CD4-positive, alpha-beta T cell treated with Interleukin-12 subunit alpha and Interleukin-12 subunit beta, for 1 hour (primary cell): ENCODE measurements at places on chromosomes 6 and 20.

DNA sequence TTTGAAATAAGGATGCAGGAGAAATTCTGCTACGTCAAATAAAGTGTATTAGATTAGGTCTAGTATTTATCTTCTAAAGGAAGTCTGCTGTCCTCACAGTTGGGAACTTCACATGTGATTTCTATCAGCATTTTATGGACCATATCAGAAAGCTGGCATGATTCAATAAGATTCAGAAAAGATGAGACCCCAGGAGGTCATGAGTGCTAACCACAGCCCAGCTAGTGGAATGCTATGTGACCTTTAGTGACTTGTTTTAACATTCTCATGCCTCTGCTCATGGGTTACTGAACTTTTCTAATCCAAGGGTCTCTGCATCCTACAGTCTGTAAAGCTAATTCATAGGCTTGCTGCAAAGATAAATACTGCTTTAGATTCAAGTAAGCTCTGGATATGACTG is 150.1 kb downstream of the GMPR start:
- DNase-seq = no peak

- DNase-seq = no peak
Observed at GRCh38 chr20:3383878-3384495, 23.5 kb downstream of the DNAAF9 start.

GRCh38 chr6:117559299-117559698 is 43.0 kb downstream of the GOPC start:
- DNase-seq = no peak

DNA sequence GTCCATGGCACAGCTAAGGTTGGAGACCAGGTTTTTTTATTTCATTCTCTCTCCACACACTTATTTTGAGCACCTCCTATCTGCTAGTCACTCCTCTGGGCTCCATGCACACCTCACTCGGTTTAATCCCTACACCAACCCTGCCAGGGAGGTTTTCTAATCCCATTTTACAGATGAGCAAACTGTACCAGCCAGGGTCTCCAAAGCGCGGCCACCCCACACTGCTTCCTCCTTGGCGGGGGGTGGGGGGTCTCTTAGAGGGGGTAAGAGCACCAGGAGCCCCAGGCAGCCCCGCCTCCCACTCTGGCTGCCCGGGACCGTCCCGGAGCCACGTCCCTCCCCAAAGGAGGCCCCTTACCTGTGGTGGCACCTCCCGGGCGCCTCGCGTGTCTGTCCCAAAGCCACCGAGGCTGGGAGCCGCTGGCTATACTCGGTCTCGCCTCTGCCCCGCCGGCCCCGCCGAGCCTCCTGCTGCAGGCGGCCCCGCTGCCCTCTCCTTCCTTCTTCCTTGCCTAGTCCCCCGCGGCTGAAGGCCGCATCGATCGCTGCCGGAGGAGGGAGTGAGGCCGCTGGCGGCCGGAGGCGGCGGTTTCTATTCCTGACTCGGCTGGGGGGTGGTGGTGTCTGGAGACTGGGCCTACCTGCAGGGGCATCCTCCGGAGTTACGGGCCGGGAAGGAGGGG is at the start of gene KCNS1:
KCNS1 (minus strand) TSS at position 565 of the 683 bp plus-strand sequence. CDS start 1,891 bp downstream, outside the sequence.
- DNase-seq = no peak

DNA sequence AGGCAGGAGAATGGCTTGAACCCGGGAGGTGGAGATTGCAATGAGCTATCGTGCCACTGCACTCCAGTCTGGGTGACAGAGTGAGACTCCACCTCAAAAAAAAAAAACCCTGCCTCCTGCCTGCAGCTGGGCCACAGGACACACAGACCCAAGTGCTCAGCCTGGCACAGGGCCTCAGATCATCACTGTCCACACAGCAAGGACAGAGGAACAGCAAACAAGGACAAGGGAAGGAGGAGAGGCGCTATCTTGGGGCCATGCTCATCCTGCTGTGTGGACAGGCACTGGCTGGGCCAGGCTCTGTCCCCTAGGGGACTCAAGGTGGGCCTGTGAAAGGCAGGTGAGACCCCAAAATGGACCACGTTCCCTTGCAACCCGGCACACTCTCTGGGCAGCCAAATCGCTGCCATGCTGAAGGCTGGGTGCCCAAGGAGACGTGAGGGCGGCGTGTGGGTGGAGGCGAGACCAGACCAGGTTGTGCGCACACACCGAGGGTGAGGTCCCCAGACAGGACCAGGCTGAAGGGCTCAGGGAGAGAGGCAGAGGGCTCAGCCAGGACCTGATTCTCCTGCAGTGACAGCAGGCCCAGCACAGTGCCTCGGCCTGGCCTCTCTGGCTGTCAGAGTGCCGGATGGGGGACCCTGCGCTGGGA is 9.1 kb downstream of the UCKL1 start:
- DNase-seq = no peak

DNA sequence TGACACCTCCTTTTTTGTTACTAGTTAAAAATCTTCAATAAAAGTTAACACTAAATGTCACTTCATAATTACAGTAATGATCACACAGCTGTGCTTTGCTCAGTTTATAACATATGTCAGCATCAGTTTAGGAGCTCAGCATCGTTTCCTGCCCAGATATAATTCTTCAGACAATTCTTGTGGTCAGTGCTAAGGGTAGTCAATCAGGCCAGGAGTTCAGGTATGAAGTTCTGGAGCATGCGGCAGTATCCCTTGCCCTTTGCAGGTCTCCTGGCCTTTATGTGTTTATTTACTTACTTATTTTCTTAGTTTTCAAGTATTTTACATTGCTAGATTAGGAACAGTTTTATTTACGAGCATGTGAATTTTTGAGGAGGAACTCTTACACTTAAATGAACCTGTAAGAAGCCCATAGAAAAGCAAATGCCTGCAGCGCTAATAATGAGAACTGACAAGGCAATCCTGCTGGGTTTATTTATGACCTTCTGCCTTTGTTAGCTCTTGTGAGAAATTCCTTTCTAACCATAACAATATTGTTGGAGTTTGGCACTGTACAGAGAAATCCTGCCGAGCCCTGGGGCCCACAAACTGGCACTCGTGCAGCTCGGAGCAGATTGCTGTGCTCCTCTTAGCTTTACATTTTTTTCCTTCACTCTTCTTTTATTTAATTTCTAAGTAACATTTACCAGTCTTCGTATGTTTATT is 252.8 kb downstream of the TMEM242 start:
- DNase-seq = no peak

DNA sequence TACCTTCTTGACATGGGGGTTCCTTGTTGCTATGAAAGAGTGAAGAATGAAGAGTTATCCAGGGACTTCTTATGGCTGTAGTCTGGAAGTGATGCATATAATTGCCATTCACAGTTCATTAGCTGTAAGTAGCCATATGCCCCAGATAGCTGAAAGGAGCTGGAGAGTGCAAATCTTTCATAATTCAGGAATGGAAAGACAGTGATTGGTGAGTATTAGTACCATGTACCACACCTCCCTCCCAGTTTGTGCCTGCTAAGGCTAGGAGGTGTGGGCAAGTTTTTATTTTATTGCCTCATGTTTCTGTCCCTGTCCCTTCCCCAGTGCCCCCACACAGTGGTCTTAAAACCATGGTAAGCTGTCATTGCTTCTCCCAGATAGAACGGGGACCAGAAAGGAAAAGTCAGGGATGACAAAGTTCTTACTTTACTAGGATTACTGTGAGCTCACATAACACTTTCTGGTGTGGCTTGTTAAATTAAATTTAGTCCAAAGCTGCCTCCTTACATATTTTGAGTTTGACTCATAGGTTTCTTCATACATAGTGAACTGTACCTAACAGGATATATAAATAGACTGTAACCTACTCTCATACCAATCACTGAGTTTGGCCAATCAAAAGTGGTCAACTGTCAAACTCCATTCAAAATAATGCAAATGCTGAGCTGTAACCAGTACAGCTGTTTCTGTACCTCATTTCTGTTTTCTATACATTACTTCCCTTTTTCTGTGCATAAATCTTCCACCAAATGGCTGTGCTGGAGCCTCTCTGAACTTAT is 119.4 kb downstream of the RFPL4B start:
- DNase-seq = no peak

GRCh38 chr6:138535728-138536455 is 36.6 kb upstream of the NHSL1 start:
- no peak for DNase-seq

DNA sequence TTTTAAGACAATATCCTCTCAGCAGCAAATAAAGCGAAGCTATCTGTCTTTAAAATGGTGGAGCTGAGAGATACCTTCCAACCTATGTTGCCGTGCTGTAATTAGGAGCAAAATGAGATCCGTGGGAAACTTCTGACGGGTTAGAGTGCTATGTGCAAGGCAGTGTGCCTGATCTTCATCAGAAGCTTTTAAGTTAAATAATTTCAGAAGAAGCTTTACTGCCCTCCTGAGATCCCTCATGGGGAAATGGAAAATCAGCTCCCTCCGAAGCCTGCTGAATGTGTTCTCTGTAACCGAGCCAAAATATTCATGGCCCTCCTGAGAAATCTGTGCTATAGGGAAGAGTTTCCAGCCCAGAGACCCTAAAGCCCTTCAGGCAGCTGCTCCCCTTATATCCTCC is 43.7 kb upstream of the TBC1D7 start:
- no peak for DNase-seq

DNA sequence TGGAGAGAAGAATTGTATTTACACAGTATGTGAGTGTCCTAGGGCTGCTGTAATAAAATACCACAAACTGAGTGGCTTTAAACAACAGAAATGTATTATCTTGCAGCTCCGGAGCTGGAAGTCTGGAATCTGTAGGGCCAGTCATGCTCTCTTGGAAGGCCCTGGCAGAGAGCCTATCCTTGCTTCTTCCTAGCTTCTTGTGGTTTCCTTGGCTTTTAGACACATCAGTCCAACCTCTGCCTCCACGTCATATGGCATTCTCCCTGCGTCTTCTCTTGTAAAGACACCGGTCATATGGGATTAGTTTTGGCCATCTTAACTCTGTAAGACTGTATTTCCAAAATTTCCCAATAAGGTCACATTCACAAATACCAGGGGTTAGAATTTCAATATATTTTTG is 10.8 kb downstream of the FNDC1 start:
- DNase-seq = no peak
